ENCODE measurements at places on chromosomes 3 and 15.
A peak's percentile ranks its signal among the peaks of the same experiment; 100 is the strongest.

GRCh38 chr15:73240866-73241499 lies 127.8 kb downstream of the HCN4 start:
- peak; percentile 64 for DNase-seq

DNA sequence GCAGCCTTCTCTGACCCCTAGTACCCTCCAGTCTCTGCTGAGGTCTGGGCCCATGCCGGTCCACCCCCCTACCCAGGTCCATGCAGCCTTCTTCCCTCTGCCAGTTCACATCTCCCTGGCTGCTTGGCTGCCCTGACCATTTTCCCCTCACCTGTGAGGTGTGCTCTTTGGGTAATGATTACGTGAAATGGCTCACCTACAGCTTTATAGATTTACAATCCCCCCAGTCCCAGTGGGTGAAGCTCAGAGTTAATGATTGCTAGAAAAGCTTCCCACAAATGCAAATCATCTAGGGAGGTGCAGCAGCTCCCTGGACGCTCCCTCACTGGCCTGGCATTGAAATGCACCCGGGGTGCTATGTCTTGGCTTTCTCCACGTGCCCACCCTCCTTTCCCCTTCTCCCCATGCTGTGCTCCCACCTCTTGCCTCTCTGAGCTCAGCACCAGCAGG lies 18.7 kb downstream of the PAQR5 start:
- DNase-seq: no peak

DNA sequence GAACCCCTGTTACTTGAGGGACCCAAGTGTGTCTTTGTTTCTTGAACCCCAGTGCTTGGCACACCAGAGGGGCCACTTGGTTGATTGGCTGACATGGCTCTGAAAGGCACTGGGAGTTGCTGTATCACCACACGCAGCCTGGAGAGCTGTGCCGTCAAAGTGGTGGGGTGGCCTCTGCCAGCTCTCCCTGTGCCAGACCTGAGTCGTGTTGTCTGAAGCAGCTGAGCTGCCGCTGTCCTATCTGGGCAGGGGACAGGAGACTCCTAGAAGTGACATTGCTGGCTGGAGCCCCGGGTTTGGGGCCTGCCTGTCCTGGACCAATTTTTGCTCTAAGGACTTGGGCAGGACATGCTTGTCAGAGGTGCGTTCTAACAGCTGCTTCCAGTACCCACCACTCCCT lies 5.5 kb upstream of the SNX22 start:
- no peak for DNase-seq

DNA sequence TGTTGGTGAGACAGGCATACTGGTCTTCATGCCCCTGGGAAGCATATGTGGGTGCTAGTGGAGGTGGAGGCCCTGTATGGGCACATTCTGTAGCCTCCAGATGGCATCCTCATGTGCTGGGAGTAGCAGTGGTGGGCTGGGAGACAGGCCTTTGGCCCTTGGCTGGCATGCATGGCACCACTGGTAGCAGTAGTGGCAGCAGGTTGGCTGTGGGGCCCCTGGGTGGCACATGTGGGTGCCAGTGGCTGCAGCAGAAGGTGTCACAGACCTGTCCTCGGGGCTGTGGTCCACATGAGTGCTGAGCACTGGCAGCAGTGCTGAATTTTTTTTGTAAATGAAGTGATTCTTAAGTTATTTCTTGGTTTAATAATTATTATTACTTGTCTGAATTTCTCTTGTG lies 71.2 kb downstream of the TNFAIP8L3 start:
- no peak for DNase-seq

DNA sequence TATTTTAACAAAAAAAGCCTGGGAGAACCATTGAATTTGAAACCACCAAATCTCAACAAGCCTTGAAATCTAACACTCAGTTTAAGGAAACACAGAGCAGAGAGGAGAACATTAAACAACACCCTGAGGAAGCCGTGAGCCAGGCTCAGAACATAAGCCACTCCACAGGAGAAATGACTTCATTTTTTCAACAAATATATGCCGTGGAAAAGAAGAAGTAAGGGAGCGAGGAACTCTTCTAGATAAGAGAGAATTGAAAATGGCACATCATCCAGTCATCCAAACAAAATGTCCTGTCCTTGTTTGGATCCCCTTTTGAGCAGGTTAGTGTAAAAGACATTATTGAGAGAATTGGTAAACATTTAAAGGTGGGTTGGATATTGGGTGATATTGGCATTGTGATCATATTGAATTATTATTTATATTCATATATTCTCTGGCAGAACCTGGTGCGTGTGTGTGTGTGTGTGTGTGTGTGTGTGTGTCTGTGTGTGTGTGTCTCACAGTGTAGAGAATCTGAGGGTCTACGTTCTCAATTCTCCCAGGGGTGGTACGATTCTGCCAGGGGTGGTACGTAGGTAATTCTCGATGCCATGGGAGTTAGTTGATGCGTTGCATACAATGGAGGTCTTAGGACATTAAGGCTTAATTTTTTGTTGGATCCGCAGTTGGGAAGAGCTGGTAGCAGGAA lies 94.4 kb downstream of the ST6GAL1 start:
- no peak for DNase-seq

DNA sequence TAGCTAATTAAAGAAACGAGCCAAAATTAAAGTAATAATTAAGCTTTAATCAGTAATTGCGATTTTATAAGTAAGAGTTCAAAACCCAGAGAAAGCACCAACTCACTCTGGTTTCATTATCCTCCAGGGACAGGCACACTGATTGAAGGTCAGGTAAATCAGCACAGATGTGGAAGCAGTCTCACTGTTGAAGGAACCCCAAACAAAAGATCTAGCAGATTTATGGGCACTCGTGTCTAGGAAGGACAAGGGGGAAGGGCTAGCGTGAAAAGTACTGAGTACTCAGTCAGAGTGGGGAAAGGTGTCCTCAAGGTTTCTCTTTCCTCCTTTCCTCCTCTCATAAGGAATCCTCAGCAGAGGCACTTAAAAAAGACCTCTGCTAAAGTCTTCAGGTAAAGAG lies 320.1 kb downstream of the PYDC2 start:
- DNase-seq: no peak

- DNase-seq: no peak
Observed at GRCh38 chr3:172982736-172983364, 158.2 kb downstream of the SPATA16 start.

- DNase-seq: no peak
Observed at GRCh38 chr15:63506537-63507035, 2.2 kb downstream of the USP3 start.

DNA sequence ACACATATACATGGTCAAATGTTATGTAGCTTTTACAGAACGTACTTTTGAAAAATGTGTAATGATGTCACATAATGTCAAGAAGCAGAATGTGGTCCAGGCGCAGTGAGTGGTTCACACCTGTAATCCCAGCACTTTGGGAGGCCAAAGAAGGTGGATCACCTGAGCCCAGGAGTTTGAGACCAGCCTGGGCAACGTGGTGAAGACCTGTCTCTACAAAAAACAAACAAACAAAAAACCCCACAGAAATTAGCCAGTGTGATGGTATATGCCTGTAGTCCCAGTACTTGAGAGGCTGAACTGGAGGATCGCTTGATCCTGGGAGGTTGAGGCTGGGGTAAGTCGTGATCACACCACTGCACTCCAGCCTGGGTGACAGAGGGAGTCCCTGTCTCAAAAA lies 15.9 kb upstream of the GLCE start:
- no peak for DNase-seq

DNA sequence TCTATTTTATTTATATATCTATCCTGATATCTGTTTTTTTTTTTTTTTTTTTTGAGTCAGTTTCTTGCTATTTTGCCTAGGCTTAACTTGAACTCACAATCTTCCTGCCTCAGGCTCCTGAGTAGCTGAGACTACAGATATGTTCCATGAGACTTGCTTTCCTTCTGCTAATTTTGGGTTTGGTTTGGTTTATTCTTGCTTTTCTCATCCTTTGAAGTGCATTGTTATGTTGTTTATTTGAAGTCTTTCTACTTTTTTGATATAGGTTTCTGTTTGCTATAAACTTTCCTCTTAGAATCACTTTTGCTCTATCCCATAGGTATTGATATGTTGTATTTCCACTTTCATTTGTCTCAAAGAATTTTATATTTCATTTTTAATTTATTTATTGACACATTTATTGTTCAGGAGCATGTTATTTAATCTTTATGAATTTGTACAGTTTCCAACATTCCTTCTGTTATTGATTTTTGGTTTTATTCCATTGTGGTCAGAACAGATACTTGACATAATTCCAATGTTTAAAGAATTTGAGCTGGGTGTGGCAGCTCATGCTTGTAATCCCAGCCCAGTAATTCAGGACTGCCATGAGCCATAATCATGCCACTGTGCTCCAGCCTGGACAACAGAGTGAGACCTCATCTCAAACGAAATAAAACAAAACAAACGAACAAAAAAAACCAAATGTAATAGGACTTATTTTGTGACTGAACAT lies 62.3 kb upstream of the PLSCR4 start:
- DNase-seq: no peak

DNA sequence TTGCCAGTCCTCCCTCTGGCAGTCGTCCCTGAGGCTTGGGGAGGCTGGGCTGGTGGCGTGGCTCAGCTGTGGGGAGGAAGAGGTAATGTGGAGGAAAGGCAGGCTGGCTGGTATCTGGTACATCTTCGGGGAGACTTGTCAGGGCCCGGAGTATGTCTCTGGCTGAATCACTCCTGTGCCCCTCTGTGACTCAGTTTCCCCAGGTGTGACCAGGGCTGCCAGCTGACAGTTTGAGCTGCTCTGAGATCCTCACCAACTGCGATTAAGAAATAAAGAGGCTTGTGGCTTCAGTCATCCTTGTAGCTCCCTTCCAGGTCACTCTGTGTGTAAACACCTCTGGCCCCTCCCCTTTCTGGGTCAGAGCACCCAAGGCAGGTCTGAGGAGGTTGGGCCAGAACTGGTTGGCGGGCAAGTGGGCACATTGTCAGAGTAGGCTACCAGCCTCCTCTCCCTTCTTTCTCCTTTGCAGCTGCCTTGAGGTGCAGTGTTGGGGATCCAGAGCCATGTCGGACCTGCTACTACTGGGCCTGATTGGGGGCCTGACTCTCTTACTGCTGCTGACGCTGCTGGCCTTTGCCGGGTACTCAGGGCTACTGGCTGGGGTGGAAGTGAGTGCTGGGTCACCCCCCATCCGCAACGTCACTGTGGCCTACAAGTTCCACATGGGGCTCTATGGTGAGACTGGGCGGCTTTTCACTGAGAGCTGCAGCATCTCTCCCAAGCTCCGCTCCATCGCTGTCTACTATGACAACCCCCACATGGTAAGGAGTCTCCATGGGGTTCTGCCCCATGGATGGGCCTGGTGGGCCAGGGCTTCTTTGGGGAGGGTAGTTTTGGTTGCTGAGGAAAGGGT lies 3.0 kb downstream of the TEX264 start:
- no peak for DNase-seq

DNA sequence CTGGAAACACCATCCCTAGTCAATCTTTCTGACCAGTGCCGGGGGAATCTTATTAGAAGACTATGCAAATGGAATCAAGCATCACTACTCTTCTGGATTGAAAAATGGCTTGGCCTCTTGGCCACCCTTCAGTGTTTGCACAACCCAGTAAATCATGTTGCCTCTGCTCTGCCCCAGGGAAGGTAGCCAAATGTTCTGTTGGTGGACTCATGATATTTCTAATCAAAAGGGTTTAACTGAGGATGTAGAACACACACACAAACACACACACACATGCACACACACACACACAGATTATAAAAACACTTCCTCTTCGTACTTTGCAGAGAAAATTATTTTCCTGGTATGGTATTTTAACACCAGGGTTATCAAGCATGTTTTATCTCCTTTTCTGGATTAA lies 7.9 kb downstream of the RBP2 start:
- no peak for DNase-seq

GRCh38 chr3:14280326-14280725 lies 101.7 kb downstream of the LSM3 start:
- DNase-seq: no peak

- peak; percentile 57 for DNase-seq
Observed at GRCh38 chr15:38564557-38565286, at the start of gene RASGRP1. RASGRP1 (minus strand) TSS chr15:38564814; CDS start chr15:38564628, 186 bp downstream.

DNA sequence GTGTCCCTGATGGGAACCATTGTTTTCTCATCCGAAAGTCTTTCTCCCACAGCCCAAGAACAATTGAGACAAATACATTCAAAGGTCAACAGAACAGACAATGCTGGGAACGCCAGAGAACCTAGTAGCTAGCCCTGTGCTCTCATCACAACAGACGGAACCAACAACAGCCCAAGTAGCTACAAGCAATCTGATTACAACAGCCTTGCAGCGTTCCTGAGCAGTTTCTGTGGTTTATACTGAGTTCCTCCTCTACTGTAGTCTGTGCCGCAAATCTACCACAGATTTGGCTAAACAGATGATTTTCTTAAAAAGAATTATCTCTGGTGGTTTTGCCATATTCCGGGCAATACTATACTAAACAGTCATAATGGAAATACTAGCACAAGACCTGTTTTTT lies 435.6 kb downstream of the MECOM start:
- DNase-seq: no peak

All from stimulated activated CD4-positive, alpha-beta T cell treated with anti-CD3 and anti-CD28 coated beads, Interleukin-12 subunit alpha, Interleukin-12 subunit beta, amount 100 ng/mL, for 48 hours (primary cell).